Lower leg skin (tissue), 4 donors: ENCODE measurements at places on chromosomes 4 and X.

DNA sequence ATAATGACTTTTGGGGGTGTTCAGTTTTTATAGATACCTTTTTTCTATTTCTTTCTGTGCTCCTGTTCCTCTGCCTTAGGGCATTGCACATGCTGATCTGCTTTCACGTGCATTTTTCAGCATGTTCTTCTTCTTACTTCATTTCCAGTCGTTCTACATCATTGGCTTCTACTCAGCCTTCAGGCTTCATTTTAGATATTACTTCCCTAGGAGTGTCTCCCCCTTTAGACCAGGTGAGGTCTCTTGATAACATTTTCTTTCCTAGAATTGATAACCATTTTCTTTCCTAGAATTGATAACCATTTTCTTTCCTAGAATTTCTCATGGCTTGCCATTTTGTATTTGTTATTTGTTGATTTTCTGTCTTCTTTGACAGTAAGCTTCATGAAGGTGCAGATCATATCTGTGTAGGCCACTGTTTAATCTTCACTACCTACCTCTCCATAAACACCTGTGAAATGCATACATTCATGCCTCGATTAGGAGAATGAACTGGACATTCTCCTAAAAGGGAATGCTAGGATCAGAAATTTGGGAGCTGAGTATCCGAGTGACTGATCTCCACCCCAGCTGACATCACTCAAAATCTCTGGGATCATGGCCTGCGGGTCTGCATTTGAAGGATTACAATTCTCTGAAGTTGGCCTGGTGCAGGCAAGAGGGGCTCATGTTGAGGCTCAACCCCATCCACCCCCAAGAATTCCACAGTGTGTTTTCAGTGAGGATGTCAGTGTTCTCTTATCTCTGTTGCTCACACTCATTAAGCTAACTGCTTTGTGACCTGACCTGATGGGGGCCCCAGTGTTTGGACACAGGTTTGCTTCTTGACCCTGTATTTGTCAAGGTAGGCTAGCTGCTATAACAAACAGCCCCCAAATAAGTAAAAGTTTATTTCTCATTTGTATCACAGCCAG is 45.7 kb downstream of the GYG2 start:
- DNase-seq: no peak

- no peak for DNase-seq
These were observed 171.6 kb downstream of the GLRA2 start for GRCh38 chrX:14700982-14701381.

DNA sequence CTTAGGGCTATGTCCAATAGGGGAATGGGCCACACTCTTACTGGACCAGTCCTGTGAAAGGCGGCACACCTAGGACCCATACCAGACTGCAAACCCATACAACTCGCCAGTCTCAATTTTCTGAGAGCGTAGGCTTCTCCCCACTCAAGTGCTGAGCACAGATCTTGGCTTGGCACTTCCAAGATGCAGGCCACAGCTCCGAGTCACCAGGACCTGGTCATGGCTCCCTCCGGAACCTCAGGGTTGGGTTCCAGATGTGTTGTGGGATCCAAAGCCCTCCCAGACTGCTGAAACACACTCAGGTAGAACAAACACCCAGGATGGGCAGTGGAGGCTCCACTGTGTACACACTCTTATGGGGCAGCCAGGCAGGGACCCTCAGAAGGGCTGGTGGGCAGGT is 103.3 kb downstream of the TMEM144 start:
- no peak for DNase-seq

DNA sequence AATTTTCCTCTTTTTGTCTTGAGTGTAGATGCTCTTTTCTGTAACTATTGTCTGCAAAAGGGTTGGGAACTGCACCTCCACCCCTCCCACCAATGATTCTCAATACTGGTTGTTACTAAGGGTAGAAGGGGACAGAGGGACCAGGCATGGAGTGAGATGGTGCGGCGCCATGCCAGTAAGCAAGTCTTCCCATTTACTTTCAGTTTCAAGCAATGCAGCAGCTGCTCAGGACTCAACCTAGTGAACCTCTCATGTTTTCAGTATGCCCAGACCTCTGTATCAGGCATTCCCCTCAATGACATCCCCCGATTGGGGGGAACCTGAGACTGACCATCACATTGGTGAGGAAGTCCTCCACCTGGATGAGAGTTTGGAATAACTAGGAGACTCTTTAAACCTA is 41.5 kb downstream of the ZNF81 start:
- DNase-seq: no peak

DNA sequence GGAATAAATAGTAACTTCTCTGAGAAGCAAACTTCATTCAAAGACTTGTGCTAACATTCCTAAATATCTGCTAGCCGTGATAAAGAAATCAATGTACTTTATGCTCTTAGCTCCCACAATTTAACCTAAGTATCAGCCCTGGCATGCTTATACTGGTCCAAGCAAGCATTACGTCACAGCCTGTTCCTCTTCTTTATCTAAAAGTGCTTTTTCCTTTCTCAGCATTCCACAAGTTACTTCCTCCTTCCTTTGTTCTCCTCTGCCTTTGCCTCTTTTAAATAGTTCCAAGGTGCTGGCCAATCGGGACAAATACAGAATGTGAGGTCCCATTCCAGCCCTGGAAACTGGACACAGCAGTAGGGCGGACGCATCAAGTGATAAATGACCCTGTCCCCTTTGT is 249.6 kb downstream of the DHRSX start:
- no peak for DNase-seq

GRCh38 chr4:152458801-152459302 is 77.0 kb downstream of the FBXW7 start:
- DNase-seq: no peak

DNA sequence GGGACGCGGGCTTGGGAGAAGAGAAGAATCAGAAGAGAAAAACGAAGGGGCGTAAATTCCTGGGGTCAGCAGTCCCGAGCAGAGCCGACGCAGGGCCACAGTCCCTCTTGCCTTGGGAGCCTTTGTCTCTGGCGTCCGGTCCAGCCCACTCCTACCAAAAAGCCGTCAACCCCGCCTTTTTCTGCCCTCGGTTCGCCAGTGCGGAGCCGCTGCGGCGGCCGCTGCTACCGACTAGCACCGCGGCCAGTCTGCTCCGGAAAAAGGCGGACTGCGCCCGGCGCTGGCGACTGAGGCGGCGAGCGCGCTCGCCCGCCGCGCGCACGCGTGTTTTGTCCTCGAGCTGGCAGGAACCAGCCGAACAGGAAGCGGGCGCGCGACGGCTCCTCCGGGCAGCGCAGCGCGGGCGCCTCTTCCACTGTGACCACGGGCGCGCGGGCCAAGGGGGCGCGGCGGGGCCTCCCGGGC is 502 bp downstream of the HNRNPDL start:
- DNase-seq: no peak

GRCh38 chr4:119080721-119081541 is 54.7 kb upstream of the MYOZ2 start:
- no peak for DNase-seq

DNA sequence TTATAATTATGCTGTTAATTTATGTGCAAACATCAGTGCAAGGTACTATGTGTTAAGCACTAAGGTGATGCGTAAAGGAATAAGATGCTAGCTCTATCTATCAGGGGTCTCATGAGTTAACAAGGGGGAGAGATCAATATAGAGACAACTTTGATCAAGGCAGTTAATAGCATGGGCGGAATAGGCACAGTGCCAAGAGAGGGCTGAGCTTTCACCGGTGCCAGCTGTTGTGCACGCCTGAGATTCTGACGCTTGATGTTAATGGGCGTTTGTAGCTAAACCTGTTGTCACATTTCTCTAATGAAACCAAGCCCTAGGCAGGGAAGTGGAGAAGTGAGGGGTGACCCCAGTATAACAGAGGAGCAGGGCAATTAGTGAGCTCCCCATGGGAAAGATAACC is 86.0 kb upstream of the NMU start:
- DNase-seq: no peak

GRCh38 chr4:37216209-37216608 is 28.3 kb upstream of the NWD2 start:
- DNase-seq: no peak

- DNase-seq: no peak
These were observed 28.5 kb upstream of the FGF5 start for GRCh38 chr4:80237992-80238391.

GRCh38 chr4:1009542-1010394 is 1.7 kb upstream of the FGFRL1 start:
- DNase-seq: peak; percentile 95
